ENCODE measurements at places on chromosomes 7 and 10. TPM values are rescaled to one million over a fixed set of nuclear protein-coding genes. Genes with fewer than 3 reads are reported as not detected.

- H3K27ac ChIP-seq, result no peak overlapping the region
- no peak overlapping the region for H3K4me3 ChIP-seq
- peaks cover 5% of the 10 kb centered on the region for H3K4me1 ChIP-seq
- no peaks in the 10 kb centered on the region for H3K36me3 ChIP-seq
- DNase-seq, result peak; percentile 78
Measured at GRCh38 chr7:132580717-132581285, 4.5 kb upstream of the PLXNA4 start.

- H3K4me3 ChIP-seq, result no peak overlapping the region
- no peaks in the 10 kb centered on the region for H3K36me3 ChIP-seq
- peaks cover 15% of the 10 kb centered on the region for H3K4me1 ChIP-seq
- DNase-seq, result no peak
- H3K27ac ChIP-seq, result no peak overlapping the region
Measured at GRCh38 chr7:77747718-77748117, 50.5 kb downstream of the TMEM60 start.

DNA sequence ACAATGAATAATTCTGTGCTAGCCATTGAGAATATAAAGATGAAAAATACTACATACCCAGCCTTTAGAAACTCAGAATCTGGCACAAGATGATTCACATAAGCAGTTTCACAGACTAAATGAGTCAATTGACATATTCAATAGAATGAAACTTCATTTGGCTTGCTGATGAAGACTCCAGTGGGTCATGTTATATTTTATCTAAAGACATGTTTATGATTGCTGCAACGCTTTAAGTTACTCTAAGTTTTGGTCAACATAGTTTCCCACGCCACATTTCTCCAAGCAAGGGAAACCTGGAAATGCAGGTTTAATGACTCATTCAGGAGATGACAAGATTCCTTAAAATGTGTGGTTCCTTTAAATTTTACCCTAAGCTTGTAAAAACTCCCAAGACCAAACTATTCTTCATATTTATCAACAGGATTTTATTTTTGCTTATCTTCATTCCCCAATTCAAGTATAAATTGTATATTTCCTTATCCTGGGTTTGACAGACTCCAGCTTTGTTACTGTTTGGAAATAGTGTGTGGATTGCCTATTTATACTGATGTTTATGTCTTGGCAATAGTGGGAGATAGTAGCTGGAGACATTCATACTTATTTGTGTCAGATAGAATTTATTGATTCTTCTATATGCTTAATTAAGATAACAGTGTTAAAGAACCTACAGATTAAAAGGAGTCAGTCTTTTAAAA lies 6.6 kb downstream of the SEMA3A start:
- no peak overlapping the region for H3K27ac ChIP-seq
- H3K4me3 ChIP-seq, result no peak overlapping the region
- H3K4me1 ChIP-seq, result peaks cover 35% of the 10 kb centered on the region
- H3K27me3 ChIP-seq, result no peaks in the 10 kb centered on the region
- H3K36me3 ChIP-seq, result no peaks in the 10 kb centered on the region

DNA sequence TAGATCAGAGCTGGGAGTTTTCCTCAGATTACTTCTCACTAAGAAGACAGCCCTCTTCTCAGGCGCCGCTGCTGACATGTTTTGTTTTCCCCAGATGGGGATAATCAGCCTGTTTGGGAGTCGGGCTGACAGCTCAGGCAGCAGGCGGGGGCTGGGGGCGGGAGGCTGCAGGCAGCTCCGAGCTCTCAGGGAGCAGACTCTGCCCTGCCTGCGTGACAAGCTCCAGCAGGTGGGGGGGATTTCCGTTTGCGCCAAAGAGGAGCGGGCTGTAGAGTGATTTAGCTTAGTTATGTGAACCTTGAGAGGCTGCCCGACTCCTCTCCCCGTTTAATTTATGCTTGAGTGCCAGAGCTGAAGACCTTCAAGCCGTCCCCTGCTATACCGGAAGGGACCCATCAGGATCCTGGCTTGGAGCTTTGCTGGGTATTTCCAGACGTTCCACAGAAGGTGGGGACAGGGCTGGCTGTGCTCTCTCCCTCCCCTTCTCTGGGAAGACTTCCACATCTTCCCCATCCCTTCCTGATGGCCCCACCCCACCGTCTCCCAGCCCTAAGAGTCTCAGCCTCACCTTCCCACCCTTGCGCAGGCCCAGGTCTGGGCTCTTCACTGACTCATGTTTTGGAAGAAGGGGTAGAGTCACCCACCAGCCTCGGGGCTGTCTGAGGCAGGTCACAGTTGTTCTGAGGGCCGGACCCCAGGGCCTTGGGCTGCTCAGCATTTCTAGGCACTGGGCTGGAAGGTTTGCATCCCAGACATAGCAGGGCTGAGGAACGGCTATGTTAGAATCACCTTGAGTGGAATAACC lies 24.7 kb upstream of the ADCYAP1R1 start:
- DNase-seq, result no peak
- H3K27me3 ChIP-seq, result no peaks in the 10 kb centered on the region
- no peaks in the 10 kb centered on the region for H3K36me3 ChIP-seq
- H3K4me3 ChIP-seq, result no peak overlapping the region

GRCh38 chr7:155684543-155684942 lies 40.1 kb downstream of the RBM33 start:
- no peaks in the 10 kb centered on the region for H3K4me1 ChIP-seq
- no peaks in the 10 kb centered on the region for H3K27me3 ChIP-seq
- 0 out of 2 replicates have a peak, but pooled peaks cover 2% of the 10 kb centered on the region for H3K36me3 ChIP-seq
- no peak overlapping the region for H3K27ac ChIP-seq
- no peak overlapping the region for H3K4me3 ChIP-seq

- no peak overlapping the region for H3K4me3 ChIP-seq
- DNase-seq, result peak; percentile 44
- H3K4me1 ChIP-seq, result peaks cover 48% of the 10 kb centered on the region
- H3K27me3 ChIP-seq, result no peaks in the 10 kb centered on the region
Measured at GRCh38 chr7:18177129-18177814, 149.6 kb upstream of the PRPS1L1 start.

GRCh38 chr10:101258179-101258885 lies 29.1 kb upstream of the LBX1 start:
- H3K27me3 ChIP-seq, result no peaks in the 10 kb centered on the region
- no peak overlapping the region for H3K4me3 ChIP-seq
- peak; percentile 31 for DNase-seq

- no peak for DNase-seq
- H3K4me1 ChIP-seq, result no peaks in the 10 kb centered on the region
- H3K36me3 ChIP-seq, result no peaks in the 10 kb centered on the region
- no peak overlapping the region for H3K27ac ChIP-seq
- no peaks in the 10 kb centered on the region for H3K27me3 ChIP-seq
Measured at GRCh38 chr7:118148930-118149329, 35.0 kb upstream of the LSM8 start.

DNA sequence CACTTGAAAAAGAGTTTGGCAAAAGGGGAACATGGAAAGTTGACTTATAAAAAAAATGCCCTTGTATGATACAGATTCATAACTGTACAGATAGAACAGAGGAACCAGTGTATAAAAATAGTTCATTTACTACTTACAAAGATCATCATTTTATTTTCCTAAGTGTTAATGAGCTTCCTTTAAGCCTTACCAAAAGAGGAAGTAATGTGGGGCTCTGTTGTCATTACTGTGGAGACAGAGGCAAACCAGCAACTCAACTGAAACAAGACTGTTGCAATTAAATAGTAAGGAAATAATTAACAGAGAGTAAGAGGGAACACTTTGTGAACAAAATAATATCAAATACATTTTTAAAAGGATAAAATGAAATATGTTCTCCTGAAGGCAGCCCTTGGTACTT lies 526.2 kb upstream of the ADARB2 start:
- no peaks in the 10 kb centered on the region for H3K4me1 ChIP-seq
- no peak overlapping the region for H3K27ac ChIP-seq
- H3K4me3 ChIP-seq, result no peak overlapping the region
- no peaks in the 10 kb centered on the region for H3K36me3 ChIP-seq
- H3K27me3 ChIP-seq, result no peaks in the 10 kb centered on the region

DNA sequence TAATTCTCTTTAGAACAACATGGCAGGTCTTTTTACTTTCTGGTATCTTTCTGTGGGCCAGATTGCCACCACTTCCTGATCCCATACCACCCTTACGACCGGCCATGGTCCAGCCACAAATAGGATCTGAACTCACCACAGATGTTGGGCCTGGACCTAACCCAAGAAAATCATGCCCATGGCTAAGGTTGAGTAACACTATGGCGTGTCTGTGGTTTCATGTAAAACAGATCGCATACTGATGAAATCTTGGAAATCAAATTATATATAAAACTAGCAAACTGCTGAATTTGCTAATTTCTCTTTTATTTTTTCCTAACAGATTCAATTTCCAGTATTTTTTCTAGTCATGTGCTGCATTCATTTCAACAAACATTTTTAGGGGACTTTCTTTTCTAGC lies 77.2 kb downstream of the CH25H start:
- H3K36me3 ChIP-seq, result no peaks in the 10 kb centered on the region
- H3K27ac ChIP-seq, result no peak overlapping the region
- no peaks in the 10 kb centered on the region for H3K27me3 ChIP-seq
- H3K4me3 ChIP-seq, result no peak overlapping the region
- DNase-seq, result no peak

GRCh38 chr7:19405541-19405940 lies 260.3 kb upstream of the FERD3L start:
- H3K4me1 ChIP-seq, result no peaks in the 10 kb centered on the region
- DNase-seq, result no peak
- no peak overlapping the region for H3K27ac ChIP-seq
- H3K27me3 ChIP-seq, result no peaks in the 10 kb centered on the region
- no peaks in the 10 kb centered on the region for H3K36me3 ChIP-seq

DNA sequence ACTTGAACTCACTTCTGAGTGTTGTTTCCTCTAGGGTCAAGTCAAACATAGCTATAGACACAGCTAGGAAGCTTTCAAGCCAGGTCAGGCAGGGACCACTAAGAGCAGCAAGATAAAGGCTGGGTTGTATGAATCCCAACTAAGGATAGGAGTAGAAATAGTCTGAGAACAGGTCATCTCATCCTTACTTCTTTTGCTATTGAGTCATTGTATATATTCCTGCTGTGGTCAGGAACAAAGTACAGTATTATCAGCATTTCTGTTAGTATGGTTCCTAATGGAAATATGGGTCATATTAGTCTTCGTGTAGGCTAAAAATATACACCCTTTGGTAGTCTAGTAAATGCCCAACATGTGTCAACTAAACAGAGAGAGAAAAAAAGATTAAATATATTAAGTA lies 145.3 kb downstream of the BTAF1 start:
- no peak for DNase-seq
- no peak overlapping the region for H3K4me3 ChIP-seq
- H3K27me3 ChIP-seq, result no peaks in the 10 kb centered on the region
- no peaks in the 10 kb centered on the region for H3K36me3 ChIP-seq
- H3K4me1 ChIP-seq, result no peaks in the 10 kb centered on the region
- no peak overlapping the region for H3K27ac ChIP-seq

DNA sequence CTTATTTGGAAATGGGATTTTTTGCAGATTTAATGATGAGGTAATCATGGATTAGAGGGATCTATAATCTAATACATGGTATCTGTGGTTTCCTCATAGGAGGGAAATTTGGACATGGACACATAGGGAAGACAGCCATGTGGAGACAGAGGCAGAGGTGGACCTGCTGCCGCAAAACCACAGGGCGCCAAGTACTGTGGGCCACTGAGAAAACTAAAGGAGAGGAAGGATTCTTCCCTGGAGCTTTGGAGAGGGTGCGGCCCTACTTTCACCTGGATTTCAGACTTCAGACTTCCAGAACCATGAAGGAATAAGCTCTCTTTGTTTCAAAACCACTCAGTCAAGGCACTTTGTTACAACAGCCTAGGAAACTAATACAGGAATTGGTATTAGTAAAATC lies 149.4 kb upstream of the AKR1E2 start:
- H3K4me1 ChIP-seq, result no peaks in the 10 kb centered on the region
- no peak overlapping the region for H3K27ac ChIP-seq
- no peak for DNase-seq
- no peaks in the 10 kb centered on the region for H3K27me3 ChIP-seq

- H3K27me3 ChIP-seq, result no peaks in the 10 kb centered on the region
- H3K4me3 ChIP-seq, result no peak overlapping the region
- DNase-seq, result no peak
Measured at GRCh38 chr7:76155938-76156337, 45.8 kb upstream of the SRRM3 start.

DNA sequence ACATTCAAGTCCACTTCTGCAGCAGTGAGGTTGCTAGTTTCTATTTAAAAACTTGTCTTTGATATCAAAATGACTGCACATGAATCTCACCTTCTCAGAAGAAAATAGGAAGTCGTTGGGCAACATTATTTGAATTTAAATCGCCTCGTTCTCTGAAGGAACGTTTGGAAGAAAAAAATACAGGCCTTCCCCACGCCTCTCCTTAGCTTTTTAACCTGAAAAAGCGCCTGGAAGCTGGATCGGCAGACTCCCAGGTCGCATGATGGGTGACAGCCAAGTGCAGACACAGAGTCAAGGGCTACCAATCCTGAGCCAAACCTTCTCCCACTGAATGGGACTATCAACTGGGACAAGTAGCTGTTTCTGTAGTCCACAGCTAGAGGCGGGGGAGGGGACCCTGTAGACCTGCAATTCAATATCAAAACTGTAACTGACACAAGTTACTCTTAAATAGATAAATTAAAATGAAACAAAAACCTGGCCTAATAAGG lies 2.2 kb downstream of the FAM53B start:
- no peaks in the 10 kb centered on the region for H3K36me3 ChIP-seq
- no peak overlapping the region for H3K4me3 ChIP-seq
- H3K4me1 ChIP-seq, result peaks cover 46% of the 10 kb centered on the region
- DNase-seq, result no peak

- H3K36me3 ChIP-seq, result no peaks in the 10 kb centered on the region
- no peak for DNase-seq
- no peak overlapping the region for H3K27ac ChIP-seq
Measured at GRCh38 chr10:113879691-113880090, 25.2 kb downstream of the NHLRC2 start.

DNA sequence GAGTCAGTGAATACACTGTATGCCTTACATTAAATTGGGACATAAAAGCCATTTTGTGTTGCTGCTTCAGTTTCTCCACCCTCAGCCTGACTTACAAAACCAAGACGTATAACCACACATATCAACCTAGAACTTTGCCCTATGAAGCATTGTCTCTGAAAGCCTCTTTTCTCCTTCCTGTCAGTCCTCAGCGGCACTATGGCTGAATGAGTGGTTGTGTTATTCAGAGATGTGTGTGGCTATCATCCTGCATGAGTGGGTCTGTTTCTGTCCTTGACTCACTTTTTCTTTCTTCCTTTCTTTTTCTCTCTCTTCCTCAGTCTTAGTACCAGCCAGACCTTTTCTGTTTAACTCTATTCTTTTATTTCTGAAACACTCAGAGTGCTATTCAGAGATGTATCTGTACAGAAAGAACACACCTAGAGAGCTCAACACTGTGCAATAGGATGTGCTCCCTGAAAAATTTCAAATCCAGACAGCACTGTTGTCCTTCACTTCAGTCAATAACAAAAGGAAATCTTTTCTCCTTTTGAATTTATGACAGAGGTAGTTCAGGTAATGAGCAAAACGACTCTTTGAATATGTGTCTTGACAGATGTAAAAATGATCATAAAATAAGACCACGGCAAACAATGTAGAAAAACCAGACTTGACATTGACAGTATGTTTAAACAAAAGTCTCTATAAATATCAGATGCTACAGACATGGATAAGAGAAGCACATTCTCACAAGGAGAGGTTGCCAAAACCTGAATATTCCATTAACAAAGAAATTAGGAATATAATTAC lies 163.3 kb upstream of the FEZF1 start:
- H3K27ac ChIP-seq, result no peak overlapping the region
- no peaks in the 10 kb centered on the region for H3K27me3 ChIP-seq
- H3K36me3 ChIP-seq, result no peaks in the 10 kb centered on the region

Gene SLC26A5
- total RNA-seq, result 1.5 TPM

Gene EFCAB10
- total RNA-seq, result not detected

Gene AOAH
- total RNA-seq, result not detected

Gene FKBP6
- total RNA-seq, result not detected

Gene ARMC10
- total RNA-seq, result 28.9 TPM

Gene POLR2J2
- total RNA-seq, result 13.7 TPM

Gene DEPP1
- 7.0 TPM for total RNA-seq

Gene COL17A1
- total RNA-seq, result 0.45 TPM

Data from Caco-2 (cell line).